ENCODE measurements at places on chromosomes 6 and 20.

- DNase-seq, result no peak
Observed at GRCh38 chr6:149395185-149395584, 4.9 kb upstream of the SUMO4 start.

DNA sequence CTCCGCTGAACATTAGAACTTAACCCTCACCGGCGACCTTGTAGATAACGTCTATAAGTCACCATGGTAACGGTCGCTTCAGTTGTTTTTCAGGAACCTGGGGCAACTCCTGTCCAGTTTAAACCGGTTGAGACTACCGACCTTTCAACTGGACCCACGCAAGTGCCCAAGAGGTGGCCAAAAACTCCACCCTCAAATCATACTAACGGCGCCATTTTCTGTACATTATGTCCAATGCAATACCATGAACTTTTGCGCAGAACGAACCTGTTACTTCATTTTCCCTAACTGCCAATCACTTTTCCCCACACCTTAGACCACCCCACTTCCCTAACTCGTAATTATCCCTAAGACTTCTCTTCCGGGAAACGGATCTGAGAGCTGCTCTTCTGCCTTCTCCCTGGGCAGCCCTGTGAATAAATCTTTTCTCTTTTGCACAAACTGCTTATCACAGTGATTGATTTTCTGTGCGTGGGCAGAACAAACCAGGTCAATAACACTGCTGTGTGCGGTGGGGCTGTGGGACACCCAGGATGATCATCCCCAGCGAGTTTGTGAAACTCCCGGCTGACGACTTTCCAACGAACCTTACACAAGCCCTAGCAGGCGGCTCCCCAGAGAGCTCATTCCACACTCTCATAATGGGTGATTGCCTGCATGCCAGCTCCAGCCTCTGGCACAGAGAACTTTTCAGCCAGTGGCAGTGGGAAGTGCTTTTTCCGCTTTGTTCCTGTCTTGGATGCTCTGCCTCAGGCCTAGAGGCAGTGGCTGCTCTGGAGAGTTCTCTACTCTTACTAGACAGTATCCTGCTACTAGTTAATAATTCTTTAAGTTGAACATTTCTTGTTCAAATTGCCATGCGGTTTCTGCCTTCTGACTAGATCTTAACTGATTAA lies 28.6 kb downstream of the GPX5 start:
- DNase-seq, result no peak

- DNase-seq, result no peak
Observed at GRCh38 chr20:37651932-37652331, 41.9 kb upstream of the CTNNBL1 start.

DNA sequence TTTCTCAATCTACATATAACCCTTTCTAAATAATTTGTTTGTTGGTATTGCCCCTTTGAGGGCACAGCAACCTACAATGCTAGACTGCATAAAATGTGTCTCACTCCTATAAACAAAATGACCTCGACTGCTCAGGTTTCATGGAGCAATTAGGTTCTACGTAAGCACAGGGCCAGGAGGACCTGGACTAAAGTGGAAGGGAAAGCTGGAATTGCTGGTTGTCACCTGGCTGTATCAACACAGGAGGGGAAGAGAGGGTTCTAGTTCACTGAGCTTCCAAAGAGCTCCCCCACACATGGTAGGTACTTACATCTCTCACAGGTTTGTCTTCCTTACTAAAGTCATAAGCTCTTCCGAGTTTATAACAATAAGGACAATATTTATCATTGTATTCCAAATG lies 51.0 kb downstream of the NCOA6 start:
- no peak for DNase-seq

GRCh38 chr6:1486387-1486786 lies 97.0 kb downstream of the FOXF2 start:
- DNase-seq, result no peak

- DNase-seq, result no peak
Observed at GRCh38 chr6:29589423-29590048, 4.6 kb downstream of the OR2H2 start.

GRCh38 chr20:21064924-21065323 lies 41.2 kb downstream of the LINC00237 start:
- DNase-seq, result no peak

DNA sequence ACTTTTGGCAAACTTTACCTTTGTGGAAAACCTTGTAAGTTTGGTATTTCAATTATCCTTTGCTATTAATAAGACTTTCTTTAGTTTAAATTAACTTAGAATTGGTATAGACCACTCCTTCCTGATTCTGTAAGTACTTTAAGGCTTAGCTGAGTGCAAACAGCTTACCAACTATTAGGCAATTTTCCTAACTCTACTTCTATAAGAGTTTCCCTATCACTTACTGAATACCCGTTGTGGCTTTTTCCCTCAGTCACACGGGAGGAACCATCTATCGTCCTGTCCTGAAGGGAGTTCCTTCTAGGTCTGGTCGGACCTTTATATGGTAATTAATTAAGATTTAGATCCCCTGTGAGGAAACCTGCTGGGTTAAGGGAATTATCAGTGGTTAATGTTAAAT lies 9.6 kb downstream of the SLC35A1 start:
- DNase-seq, result no peak
